Left ventricle myocardium superior (tissue), 1 donor: ENCODE measurements at places on chromosomes 16 and 17.

GRCh38 chr17:1294157-1294717 lies 14.8 kb downstream of the TRARG1 start:
- no peak for DNase-seq

DNA sequence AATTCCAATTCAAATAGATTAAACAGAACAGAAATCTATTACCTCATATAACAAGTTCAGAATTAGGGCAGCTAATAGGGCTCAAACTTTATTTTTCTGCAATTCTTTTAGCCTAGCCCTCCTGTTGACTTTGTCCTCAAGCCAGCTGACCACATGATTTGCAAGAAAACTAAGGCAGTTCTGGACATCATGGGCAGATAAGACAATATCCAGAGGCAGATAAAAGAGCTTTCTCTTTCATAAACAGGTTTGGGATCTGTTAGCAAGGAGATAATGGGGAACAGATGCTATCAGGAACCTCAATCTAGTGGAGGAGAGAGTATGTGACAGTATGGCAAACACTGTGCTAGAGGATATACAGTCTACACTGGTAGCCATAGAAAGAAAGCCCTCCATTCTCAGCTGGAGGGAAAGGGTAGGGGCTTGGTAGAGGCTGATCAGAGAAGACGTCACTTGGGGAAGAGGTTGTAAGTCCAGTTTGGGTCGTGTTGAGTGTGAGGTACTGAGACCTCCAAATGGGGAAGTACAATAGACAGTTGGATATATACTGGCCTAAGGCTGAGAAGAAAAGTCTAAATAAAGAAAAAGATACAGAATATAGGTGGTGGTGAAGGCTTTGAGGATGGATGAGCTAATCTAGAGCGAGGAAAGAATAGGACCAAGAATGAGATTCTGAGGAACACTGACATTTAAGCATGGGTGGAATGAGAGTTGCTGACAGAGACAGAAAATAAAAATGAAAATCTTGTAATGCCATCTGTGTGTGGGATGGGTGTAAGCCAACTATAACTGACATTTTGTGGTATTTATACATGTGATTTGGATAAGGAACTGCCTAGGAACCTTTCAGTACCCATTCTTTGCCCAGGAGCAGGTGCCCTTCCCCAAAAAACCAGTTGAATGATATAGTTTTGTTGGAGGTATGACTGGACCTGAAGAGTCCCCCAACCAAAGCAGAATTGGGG lies 67.4 kb downstream of the CYB561 start:
- no peak for DNase-seq

DNA sequence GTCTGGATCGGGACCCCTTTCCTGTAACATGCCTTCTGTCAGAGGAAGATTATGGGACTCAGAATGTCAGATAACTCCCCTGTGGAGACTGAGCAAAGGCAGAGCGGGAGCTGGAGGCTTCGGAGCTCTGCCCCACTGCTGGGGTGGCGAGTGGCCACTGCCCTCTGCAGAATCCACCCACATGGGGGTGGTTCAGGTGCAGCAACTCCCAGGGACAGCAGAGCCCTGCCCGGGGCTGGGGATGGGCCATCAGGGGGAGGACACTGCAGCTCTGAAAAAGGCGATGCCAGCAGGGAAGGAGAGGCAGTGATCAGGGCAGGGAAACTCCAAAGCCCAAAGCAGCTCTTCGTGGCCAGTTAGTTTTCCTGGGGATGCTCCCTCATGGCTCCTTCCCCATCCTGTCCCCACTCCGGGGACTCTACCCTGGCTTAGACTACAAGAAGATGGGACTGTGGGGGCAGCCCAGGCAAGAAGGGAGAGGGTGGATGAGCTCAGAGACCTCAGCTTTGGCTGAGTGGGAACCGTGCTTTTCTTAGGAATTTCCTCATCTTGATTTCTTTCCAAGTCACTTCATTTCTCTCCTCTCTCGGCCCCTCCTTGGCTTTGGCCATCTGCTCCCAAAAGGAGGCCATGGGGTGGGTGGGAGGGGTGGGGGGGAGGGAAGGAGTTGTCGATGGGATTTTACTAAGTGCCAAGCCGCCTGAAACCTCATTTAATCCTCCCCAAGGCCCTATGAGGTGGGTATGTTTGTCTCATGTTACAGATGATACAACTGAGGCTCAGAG lies 4.0 kb downstream of the CA4 start:
- no peak for DNase-seq

DNA sequence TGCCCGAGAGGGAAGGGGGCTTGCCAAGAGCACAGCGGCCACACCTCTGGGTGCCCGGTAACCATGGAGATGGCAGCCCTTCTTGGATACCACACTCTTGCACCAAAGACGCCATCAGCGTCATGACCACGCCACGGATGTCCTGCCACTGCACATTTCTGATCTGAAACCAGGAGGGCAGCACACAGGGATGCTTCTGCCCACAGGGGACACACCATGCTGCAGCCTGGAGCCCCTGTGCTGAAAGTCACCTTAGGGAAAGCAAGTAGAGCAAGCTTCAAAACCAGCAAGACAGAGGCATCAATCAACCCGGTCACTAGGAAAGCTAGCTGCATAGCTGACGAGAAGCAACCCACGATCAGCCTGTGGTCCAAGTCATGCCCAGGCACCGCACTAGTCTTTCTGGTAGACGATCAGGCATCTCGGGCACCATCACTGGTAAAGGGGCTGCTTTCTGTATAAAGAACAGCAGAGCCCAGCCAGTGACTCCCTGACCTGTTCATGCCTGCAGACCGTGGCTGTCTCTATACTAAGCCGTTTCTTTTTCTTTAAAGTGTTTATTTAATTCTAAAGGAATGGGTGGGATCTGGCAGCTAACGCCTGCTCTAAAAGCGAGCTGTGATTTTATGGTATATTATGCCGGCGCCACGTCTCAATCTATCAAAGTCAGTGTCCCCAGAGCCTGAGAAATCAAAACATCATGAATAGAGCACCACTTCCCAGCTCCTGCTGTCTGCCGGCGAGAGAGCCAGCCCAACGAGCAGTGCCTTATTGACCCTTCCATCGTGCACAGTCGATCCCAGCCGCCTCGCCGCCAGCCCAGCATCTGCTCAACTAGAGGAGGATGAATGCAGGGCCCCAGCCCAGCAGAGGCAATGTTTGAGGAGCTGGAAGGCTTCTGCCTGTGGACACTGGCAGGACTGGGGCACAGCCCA lies 244.7 kb downstream of the RBFOX3 start:
- DNase-seq, result no peak

GRCh38 chr16:5944971-5945370 lies 847.4 kb upstream of the EEF2KMT start:
- DNase-seq, result no peak

DNA sequence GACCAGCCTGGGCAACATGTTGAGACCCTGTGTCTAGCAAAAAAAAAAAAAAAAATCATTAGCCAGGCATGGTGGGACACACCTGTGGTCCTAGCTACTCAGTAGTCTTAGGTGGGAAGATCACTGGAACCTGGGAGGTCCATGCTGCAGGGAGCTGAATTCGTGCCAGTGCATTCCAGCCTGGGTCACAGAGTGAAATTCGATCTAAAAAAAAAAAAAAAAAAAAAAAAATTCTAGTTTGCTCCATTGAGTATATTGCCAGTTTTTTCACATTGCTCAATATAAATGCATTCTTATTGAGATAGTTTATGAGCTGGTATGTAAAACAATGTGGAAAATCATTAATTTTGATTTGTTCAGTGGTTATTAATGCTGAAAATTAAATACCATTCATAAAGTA lies 52.0 kb downstream of the ABHD15 start:
- DNase-seq, result no peak
